Adipocyte (in vitro differentiated cells): ENCODE measurements at places on chromosomes 1 and 21.
A peak's percentile ranks its signal among the peaks of the same experiment; 100 is the strongest.

DNA sequence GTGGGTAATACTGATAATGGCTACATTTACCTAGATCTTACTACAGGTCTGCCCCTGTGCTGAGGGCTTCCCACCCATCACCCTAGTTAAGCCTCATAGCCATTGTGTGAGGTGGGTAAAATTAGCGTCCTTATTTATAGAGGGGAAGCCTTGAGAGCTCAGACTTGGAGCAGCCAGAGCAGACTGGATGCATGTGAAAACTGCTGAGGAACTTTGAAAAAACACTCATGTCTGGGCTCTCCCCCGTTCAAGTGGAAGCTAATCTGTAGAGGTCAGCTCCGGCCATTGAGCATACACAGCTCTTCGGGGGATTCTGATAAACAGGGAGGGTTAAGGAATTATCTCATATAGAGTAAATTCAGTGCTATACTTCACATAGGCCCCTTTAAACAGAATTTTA is 389.7 kb downstream of the RPS6KC1 start:
- no peak for DNase-seq

GRCh38 chr21:26409735-26410134 is 163.4 kb downstream of the CYYR1 start:
- DNase-seq = no peak

GRCh38 chr1:37465593-37466517 is 8.5 kb upstream of the ZC3H12A start:
- peak; percentile 8 for DNase-seq

- no peak for DNase-seq
These were observed 66.8 kb downstream of the NIBAN1 start for GRCh38 chr1:184907500-184907899.

GRCh38 chr1:172613294-172613693 is 45.6 kb upstream of the FASLG start:
- DNase-seq = no peak

DNA sequence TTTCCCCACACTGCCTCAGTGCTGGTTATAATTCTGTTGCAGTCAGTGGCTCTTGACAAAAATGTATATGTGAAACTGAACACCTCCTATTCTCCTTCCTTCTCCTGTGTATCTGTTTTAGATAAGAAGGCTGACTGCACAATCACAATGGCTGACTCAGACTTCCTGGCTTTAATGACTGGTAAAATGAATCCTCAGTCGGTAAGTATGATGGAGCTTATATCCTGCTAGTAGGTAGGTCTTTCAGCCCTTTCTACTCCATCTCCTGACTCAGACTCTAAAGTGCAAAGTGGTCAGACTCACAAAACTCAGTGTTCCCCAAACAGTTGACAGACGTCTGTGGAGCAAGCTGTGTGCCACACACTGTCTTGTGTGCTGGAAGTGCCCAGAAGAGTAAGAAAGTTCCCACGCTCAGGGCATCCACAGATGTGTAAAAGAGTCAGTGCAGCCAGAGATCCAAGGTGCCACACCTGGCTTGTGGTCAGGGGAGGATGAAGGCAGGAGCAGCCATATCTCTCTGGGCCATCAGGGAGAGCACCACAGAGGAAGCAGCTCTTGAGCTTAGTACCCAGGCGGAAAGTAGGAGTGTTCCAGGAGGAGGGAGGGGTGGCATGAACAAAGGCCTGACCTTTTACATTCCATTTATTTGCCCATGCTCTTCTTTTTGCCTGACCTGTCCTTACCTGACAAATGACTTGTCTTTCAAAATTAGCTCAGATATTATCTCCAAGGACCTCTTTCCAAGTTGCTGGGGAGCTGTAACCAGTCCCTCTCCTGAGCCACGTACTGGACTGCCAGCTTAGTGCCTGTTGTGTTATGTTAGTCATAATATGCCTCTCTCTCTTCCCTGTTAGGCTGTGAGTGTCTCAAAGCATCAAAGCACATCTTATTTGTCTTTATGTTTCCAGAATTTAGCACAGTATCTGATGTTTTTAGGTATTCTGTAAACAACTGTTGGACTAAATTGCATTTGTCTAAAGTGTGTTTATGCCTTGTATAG is 14.0 kb upstream of the PODN start:
- DNase-seq = peak; percentile 45

DNA sequence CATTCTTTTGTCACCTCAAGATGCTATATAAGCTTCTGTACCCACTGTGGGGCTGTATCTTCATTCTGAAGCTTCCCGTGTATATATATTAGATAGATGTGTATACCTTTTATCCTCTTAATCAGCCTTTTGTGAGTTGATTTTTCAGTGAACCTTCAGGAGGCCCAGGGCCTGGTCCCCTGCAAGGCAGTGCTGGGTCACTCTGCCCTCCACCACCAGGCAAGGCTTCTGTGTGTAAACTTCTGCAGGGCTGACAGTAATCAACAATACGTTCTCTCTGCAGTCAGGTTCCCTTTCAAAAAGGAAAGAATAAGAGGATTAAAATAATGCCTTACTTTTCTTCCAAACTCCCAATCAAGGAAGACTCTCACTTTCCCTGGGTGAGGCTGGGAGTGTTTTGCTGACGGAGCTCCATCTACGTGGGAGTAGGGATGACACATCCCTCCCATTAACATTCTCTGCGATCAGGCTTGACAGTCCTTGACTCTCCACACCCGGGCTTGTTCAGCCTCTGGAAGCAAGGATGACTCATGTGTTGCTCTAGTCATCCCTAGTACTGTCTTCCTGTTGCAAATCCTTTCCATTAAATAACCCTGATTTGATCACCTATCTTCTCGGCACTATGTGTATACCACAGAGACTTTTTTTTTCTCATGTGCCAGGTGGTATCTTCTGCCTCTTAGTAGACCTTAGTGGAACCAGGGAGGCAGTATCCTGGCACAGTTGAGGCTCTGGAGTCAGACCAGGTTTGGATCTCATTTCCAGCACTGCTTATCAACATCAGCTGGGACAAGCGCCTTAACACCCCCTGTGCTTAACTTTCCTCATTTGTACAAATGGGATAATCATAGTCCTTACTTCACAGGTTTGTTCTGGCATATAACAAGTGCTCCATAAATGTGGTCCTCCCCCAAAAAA is 70.3 kb upstream of the KCNK1 start:
- DNase-seq = peak; percentile 70

DNA sequence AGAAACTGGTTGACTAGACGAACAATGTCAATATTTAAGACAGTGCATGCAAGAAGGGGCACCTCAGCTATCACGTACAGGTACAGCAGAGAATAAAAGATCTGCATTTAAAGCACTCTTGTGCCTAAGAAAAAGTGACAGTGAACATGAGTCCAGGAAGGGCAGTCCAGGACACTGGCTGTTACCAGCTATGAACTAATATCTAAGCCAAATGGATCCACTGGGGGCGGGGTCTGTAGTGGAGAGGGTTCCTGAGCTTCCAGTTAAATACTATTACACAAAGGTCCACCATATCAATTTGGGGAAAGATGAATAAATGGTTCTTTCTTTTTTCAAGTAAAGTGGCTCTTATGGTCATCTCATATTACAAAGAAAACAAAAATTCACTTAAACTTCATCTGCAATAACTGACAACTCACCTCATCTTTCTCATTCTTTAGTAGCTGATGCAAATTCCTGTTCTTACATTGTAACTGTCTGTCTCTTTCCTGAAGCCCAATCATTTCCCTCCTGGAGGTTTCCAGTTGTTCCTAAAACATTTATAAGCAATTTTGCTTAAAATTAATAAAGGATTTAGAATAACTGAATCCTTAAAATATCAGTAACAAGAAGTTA is 24.5 kb downstream of the SSX2IP start:
- peak; percentile 50 for DNase-seq

- peak; percentile 42 for DNase-seq
These were observed 57.0 kb downstream of the PTP4A2 start for GRCh38 chr1:31880957-31881687.

GRCh38 chr1:204087893-204088528 is 15.1 kb downstream of the SOX13 start:
- DNase-seq = no peak

- DNase-seq = peak; percentile 39
These were observed 617.3 kb downstream of the MATN1 start for GRCh38 chr1:30106125-30106524.

DNA sequence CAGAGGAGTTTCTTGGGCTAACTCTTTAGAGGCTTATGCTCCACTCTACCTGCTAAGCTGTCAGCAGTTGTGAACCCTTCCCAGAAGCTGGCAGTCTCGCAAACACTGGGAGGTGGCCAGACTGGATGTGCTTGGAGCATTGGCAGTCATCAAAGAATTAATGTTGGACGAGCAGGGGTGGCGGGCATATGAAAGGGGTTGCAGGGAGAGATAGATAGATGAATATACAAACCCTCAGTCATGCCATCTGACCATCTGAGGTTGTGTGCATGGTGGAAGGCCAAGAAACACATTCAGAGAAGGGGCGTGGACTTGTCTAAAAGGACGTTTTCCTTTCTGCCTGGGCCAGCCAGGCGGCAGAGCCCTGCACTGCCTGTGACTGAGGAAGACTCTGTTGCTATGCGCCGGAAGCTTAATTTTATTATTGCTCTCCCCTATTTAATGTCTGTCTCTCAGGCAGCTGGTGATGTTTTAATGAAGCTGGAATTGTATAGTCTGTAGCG is 164.4 kb downstream of the PBX1 start:
- no peak for DNase-seq

GRCh38 chr1:23023174-23023845 is 4.0 kb downstream of the KDM1A start:
- no peak for DNase-seq

GRCh38 chr1:199362996-199363395 is 664.5 kb upstream of the NR5A2 start:
- no peak for DNase-seq

DNA sequence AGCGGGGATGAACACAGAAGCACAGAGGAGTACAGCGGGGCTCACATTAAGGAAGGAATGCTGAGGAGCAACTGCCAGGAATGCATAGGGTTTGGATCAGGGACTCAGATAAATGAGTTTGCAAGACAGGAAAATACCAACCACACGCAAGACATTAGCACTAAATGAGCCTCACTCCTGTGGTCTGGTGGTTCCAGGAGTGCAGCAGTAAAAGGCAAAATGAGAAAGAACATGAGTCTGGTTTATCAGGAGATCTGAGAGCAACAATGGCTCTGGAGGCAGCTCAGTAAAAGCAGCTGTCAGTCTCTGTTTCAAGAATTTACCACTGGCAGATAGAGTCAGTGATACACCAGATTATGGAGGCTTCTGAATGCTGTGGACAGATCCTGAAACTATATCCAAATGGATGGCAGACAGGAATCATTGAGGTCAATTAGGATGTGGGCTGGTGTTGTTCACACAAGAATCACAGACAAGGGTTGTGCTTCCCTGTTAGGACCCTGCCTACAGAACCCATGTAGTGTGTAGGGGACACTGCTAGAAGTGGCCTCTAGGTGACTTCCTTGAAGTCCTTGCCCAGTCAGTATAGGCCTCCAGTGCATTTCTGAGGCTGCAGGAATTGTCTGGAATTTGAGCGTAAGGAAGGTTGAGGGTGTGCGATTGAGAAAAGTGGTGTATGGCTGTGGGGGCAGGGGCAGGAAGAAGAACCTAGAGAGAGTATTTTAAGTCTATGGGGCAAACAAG is 50.3 kb downstream of the CASQ2 start:
- DNase-seq = no peak

DNA sequence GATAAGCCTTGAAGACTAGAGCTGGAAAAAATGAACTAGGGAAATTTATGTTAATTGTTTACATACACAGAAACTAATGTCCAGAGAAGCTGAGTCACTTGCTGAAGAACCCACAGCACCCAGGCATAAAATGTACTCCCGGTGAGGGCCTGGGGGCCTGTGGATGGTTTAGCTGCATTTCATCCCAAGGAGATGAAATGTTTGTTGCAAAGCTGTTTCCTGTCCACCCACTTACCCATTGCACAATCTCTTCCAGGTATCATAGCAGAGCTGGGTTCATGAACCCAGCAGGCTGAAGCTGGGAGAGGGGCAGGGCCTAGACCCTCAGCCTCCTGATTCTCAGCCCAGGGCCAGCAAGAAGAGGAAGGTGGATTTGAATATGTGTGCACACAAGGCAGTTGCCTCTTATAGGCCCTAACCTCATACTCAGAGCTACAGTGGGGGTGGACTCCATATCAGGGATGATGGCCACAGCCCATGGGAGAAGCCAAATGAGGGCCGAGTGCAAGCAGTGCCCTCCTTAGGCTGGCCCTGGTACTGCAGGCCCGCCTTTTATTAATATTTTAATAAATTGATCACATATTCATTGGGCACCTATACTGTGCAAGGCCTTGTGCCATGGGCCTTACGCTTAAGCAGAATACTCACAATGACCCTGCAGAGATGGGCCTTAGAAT is 110.8 kb downstream of the LACTBL1 start:
- DNase-seq = peak; percentile 66

- DNase-seq = peak; percentile 67
These were observed 47.1 kb downstream of the COL6A1 start for GRCh38 chr21:46028573-46029091.

- DNase-seq = no peak
These were observed 6.7 kb downstream of the GRHL3 start for GRCh38 chr1:24325587-24326449.

- DNase-seq = peak; percentile 85
These were observed at the start of gene PTGFR for GRCh38 chr1:78490861-78491450. Gene PTGFR, plus strand, starts transcription at chr1:78490974. Its CDS starts 1,770 bp downstream, at chr1:78492744.

DNA sequence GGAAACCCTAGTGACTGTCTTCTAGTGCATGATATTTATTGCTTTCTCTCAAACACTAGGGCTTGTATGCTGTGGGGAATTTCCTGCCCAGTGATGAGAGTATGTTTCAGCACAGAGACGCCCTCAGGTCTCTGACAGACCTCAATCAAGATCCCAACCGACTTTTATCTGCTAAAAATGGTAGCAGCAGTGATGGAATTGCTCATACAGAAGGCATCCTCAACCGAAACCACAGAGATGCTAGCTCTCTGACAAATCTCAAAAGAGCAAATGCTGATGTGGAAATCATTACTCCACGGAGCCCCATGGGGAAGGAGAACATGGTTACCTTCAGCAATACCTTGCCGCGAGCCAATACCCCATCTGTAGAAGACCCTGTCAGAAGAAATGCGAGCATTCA is 41.3 kb downstream of the PLPPR4 start:
- DNase-seq = peak; percentile 6

DNA sequence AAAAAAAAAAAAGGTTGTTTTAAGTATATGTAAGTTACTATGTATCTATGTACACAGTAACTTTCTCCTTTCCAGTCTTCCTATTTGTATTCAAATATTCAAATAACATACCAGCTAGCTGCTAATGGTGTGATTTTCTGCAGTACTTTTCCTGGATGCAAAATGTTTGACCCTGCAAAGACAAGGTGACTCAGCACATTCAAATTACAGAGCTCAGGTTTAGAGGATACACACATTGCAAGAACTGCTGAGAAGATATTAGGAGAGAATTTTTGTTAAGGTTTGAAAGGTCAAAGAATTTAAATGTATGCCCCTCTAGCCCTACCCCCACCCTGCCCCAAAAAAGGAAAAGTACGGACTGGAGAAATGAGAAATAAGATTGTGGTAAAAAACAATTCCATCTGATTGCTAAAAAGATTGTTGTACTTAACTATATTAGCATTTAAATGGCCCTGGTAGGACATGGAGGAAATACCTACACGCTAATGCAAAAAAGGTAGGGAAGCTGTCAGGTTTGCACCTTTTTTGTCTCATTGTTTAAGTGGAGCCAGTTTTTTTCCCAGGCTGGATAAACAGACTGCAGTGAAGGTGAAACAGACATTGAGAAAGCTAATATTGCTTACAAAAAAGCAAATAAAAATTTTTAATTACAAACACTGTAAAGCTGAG is 45.6 kb downstream of the ZNF281 start:
- peak; percentile 40 for DNase-seq

- DNase-seq = peak; percentile 64
These were observed 56.4 kb downstream of the AHCTF1 start for GRCh38 chr1:246875041-246876026.

- no peak for DNase-seq
These were observed 35.4 kb upstream of the MYBPHL start for GRCh38 chr1:109341944-109342930.

GRCh38 chr1:43054961-43055360 is 96.3 kb upstream of the SLC2A1 start:
- DNase-seq = no peak
